ENCODE measurements at places on chromosomes 16 and 17.
A peak's percentile ranks its signal among the peaks of the same experiment; 100 is the strongest.

- DNase-seq = no peak
These were observed 58.5 kb downstream of the BAHCC1 start for GRCh38 chr17:81453712-81454111.

GRCh38 chr17:66807182-66807581 lies 27.7 kb upstream of the CACNG5 start:
- no peak for DNase-seq

DNA sequence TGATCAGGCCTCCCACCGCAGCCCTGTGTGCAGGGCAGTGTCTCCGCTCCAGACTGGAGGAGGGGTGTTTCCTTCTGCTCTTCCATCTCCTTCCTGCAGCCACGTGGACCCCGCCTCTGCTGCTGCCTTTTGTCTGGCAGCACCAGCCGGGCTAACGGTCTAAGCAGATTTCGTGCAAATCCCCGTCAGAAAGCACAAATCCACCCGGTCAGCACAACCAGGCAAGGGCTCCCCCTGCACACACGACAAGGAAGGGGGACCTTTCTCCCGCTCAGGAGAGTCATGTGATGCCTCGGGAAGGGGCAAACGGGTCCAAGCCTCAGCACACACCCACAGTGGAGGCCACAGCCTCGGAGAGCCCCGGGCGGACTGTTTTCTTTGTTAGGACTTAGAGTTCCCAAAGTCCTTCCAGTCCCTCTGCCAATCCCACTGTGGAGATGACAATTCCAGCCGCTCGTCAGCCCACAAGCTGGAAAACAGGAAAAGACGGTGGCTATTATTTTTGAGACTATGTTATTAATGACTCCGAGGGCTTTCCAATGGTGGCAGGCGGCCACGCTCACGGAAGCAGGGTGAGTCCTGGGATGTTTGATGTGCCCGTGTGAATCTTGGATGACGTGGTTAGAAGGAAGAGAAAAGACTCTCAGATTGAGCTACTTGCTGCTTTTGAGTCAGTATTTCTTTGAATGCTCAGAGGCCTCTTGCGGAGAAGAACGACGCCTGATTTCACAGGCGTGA lies 22.5 kb upstream of the MEAK7 start:
- DNase-seq = no peak

DNA sequence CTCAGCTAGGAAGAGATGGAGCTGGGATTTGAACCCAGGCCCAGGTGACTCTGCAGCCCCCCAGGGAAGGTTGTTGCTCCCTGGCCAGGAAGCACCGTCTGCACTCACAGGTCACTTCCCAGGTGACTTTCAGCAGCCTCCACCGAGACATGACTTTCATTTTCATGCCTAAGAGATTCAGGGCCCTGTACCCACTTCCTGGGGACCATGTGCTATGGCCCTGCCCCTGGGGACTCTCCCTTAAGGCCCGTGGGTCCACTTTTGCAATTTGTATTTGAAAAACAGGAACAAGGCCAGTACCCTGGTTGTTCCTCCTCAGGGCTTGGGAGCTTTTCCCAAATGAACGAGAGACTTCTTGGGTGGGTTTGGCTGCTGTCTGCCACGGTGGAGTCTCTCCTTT lies 191.0 kb downstream of the IRF8 start:
- no peak for DNase-seq

DNA sequence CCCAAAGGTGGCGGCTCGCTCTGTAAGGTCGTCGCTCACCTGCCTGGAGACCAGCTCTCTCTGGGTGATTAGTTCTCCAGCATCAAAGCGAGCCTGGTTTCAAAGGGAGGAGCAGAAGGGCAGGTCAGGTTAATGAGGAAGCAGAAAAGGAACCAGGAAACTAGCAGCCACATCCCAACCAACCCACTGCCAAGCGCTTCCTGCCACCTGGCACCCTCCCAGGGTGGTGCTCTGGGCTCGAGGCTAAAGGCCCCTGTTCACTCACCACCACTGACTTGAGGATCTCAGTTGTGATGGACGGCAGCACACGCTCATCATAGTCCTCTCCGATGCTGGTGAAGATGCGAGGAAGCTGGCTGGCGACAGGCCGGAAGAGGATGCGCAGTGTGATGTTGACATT lies 5.6 kb downstream of the PHB1 start:
- no peak for DNase-seq

DNA sequence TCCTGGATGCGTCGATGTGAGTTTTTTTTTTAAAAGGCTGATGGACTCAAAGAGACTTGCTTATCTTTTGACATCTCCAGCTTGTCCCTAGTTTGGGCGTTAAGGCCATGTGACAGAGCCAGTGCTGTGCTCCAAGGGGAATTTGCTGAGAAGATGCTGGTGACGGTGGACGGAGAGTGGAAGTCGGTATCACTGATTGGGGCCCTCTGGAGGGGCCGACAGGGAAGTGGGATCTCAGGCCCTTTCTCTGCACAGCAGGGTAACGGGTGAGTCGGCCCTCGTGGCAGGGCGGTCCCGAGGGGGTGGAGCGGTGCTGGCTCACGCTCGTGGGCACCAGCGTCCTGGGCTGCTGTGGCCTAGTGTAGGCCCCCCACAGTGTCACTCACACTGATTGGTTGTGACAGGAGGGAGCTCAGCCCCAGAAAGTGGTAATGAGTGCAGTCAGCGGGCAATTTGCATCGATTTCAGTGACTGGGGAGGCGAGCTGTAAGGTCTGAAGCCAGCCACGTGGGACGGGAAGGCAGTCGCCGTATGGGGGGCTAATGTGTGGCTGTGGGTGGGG lies 91.3 kb downstream of the TBC1D16 start:
- no peak for DNase-seq

- DNase-seq = no peak
These were observed 21.6 kb upstream of the CLEC18C start for GRCh38 chr16:70151941-70152509.

- no peak for DNase-seq
These were observed 40.1 kb downstream of the HIC1 start for GRCh38 chr17:2094891-2095535.

DNA sequence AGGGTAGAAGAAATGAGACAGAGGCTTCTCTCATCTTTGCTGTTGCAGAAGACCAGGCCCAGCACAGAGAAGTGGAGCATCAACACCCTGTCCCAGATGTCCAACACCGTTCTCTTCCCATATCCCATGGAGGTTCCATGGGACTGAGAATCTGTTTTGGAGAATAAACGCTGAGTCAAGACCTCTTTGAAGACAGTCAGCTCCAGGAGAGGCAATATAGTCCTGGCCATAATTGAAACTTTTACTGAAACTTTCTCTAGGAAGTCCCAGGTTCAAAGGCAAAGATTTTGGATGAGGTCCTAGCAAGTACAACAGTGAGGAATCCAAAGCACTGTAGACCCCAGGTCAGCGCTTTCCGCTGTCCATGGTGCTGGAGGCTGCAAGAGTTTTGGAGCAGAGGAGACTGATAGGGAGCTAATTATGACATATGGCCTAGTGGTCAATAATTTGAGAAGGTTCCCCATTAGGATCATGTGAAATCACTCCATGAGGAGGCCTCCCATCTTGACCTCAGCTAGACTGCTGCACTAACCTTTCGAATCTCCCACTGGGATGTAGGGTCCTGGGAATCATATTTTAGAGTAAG lies 36.0 kb downstream of the OSBPL7 start:
- DNase-seq = peak; percentile 76

GRCh38 chr16:56278196-56278855 lies 87.0 kb downstream of the GNAO1 start:
- no peak for DNase-seq

GRCh38 chr17:80416260-80416939 lies 1.4 kb downstream of the ENDOV start:
- no peak for DNase-seq

DNA sequence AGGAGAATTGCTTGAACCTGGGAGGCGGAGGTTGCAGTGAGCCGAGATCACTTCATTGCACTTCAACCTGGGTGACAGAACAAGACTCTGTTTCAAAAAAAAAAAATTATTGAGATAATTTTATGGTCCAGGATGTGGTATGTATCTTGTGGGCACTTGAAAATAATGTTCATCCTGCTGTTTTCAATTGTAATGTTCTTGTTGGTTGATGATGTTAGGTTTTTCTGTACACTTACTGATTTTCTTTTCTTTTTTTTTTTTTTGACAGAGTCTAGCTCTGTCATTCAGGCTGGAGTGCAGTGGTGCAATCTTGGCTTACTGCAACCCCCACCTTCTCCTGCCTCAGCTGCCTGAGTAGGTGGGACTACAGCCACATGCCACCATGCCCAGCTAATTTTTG lies 29.7 kb downstream of the TBX21 start:
- no peak for DNase-seq

GRCh38 chr16:88719267-88719932 lies 13.1 kb downstream of the CTU2 start:
- no peak for DNase-seq

DNA sequence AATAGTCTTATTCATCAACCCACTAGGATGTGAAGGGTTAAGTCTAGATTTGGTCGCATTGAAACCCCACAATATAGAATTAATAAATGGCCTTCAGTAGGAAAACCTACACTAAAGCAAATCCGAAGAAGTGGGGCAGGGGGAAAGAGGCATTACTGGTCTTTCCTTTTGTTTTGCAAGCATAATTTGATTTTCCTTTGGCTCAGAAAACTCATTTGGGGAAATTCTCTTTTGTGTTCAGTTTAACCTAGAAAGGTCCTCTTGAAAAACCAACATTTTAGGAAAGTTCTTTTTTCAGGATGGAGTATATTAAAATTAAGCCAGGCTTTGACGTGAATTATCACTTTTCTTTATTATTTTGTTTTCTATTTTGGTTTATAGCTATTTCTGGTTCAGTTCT lies 31.7 kb downstream of the ERCC4 start:
- no peak for DNase-seq

GRCh38 chr16:79092846-79093245 lies 507.7 kb downstream of the MAF start:
- no peak for DNase-seq

DNA sequence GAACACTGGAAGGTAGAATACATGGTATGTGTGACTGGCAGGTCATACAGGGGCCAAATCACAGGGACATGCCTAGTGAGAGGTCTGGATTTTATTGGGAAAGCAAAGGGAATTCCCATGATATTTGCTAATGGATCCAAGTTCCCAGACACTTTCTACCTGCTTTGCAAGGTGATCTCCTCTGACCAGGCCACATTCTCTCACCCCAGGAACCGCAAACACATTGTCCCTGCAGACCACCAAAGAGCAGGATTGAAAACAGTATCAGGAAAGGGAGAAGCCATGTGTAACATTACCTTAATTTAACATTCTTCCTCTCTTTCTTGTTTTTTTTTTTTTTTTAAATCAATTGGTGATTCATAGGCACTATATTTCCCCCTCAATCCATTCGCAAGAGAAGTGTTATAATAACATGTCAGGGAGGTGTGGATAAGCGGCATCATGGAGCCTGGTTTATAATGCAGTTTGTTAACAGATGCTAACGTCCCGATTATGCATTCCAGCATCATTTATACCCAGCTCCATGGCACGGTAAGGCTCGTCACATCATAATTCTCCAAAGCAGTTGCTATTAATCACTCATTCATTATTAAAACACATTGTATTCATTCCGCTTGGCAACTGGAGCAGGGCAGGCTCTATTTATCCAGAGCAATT lies 155.1 kb upstream of the CCL2 start:
- no peak for DNase-seq

- no peak for DNase-seq
These were observed 62.1 kb downstream of the CDYL2 start for GRCh38 chr16:80742331-80742730.

GRCh38 chr17:1958134-1958881 lies 66.8 kb downstream of the RTN4RL1 start:
- DNase-seq = no peak

DNA sequence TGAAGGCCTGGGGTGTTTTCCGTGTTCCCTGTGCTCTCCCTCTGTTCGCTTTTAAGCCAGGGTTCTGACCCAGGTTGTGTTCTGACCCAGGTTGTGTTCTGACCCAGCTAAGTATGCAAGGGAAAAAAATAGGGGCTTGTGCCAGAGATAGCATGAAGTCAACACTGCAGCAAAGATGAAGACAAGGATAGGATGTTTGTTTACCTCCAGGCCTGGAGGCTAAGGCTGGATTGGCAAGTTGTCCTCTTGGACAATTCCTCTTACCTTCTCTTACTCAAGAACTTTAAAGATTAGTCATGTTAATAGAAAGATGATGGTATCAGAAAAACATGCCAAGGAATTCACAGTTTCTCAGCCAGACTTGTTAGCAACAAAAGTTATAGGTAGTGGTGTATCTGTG lies 19.4 kb downstream of the LYRM9 start:
- DNase-seq = no peak

DNA sequence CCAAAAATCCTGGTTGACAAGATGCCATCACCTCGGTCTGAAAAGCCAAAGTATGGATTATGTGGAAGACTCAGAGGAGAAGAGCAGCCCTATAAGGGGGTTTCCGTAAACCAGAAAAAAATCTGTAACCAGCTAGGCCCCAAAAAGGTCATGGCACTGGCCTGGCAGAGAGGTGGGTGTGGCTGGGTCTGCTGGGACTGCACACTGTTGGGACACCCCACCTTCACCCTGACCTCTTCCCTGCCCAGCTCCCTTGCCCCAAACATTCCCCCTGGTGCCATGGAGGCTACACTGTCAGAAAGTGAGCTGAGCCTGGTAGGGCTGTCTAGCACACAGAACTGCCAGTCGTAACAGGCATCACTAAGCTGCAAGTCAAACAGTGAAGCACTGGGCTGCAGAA lies 6.5 kb downstream of the SLC47A2 start:
- DNase-seq = no peak

All from endothelial cell (in vitro differentiated cells).